ENCODE measurements at places on chromosomes 4 and X. TPM values are rescaled to one million over a fixed set of nuclear protein-coding genes. Genes with fewer than 3 reads are reported as not detected.

DNA sequence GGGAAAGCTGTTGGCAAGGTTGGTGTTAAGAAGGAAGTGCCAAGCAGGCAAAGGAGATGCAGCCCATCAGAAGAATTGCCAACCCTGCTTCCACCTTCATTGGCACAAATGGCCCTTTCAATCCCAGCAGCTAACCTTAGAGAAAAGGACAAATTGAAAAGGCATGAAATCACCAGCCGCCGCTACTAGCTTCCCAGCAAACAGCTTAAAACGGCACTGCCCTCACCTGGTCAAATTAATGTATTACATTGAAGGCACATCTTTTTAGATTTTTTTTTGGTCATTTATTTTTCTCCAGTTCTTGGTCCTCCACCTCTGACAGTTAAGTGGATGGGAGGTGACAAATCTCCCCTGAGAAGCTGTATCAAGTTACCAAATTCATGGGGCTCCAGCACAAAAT, 51.0 kb upstream of the NHSL2 start:
- H3K27ac ChIP-seq, result no peak overlapping the region
- H3K27me3 ChIP-seq, result peaks cover 29% of the 10 kb centered on the region
- H3K36me3 ChIP-seq, result no peaks in the 10 kb centered on the region

GRCh38 chr4:157075811-157076577, at the start of gene GLRB:
Gene GLRB (plus strand): TSS chr4:157076150. CDS start chr4:157078025, 1,875 bp downstream.
- peaks cover 4% of the 10 kb centered on the region for H3K36me3 ChIP-seq
- H3K27ac ChIP-seq, result peak within 1 kb of the TSS; percentile 66
- H3K4me3 ChIP-seq, result peak within 1 kb of the TSS; percentile 83

DNA sequence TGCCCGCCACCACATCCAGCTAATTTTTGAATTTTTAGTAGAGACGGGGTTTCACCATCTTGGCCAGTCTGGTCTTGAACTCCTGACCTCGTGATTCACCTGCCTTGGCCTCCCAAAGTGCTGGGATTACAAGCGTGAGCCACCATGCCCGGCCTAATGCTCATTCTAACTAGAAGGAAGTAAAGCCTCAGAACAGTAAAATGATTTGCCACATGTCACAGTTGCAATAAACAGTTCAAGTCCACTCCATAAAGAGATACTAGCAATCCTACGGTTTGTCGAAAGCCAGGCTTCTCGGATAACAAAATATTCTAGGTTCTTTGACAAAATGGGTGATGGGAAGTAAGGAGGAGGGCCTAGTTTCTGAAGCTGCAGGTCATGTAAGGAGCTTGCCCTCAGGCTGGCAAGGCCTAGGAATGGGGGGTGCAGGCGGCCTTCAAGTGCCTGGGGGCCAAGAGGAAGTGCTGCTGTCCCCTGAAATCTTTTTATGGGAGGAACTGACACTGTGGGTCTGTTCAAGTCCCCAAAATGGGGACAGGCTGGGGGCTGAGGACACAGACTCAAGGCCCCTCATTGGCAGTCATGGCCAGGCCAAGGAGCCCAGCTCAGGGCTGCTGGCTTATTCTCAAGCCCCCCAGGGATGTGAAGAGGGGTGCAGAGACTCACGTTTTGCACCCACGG, 31.8 kb upstream of the ACSL1 start:
- no peaks in the 10 kb centered on the region for H3K36me3 ChIP-seq
- H3K4me3 ChIP-seq, result no peak overlapping the region
- H3K27me3 ChIP-seq, result peaks cover 31% of the 10 kb centered on the region
- H3K4me1 ChIP-seq, result no peaks in the 10 kb centered on the region
- no peak overlapping the region for H3K27ac ChIP-seq

DNA sequence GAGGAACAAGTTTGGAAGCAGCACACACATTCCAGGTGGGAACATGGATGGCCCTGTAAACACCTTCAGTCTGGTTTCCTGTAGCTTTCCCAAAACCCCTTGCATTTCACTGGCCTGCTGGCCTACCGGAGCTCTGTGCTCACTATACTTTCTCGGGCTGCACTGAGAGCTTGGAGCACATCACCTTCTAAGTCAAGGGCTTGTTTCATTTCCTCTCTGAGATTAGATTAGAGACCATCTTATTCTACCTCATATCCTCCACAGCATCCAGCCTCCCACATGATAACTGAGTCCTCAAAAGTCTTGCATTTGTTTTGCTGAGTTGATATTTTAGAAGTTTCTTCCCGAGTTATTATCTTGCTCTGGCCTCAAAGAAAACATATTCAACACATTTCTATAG, 147.7 kb downstream of the RASL11B start:
- DNase-seq, result no peak
- no peaks in the 10 kb centered on the region for H3K27me3 ChIP-seq
- no peaks in the 10 kb centered on the region for H3K36me3 ChIP-seq

- H3K27ac ChIP-seq, result no peak overlapping the region
- H3K4me3 ChIP-seq, result no peak overlapping the region
- no peaks in the 10 kb centered on the region for H3K36me3 ChIP-seq
- peaks cover 27% of the 10 kb centered on the region for H3K27me3 ChIP-seq
- DNase-seq, result no peak
Observed at GRCh38 chr4:166312166-166312565, 439.1 kb downstream of the TLL1 start.

- no peaks in the 10 kb centered on the region for H3K27me3 ChIP-seq
- no peaks in the 10 kb centered on the region for H3K36me3 ChIP-seq
- DNase-seq, result peak; percentile 99
- H3K27ac ChIP-seq, result peak within 1 kb of the TSS; percentile 100
- H3K4me3 ChIP-seq, result peak within 1 kb of the TSS; percentile 100
Observed at GRCh38 chrX:153971450-153972367, at the start of gene HCFC1. Gene HCFC1 (minus strand): TSS chrX:153971818. CDS start chrX:153970840, 978 bp downstream.

GRCh38 chrX:3763111-3763510, 49.7 kb upstream of the PRKX start:
- peaks cover 21% of the 10 kb centered on the region for H3K27me3 ChIP-seq
- no peaks in the 10 kb centered on the region for H3K36me3 ChIP-seq
- H3K27ac ChIP-seq, result no peak overlapping the region

DNA sequence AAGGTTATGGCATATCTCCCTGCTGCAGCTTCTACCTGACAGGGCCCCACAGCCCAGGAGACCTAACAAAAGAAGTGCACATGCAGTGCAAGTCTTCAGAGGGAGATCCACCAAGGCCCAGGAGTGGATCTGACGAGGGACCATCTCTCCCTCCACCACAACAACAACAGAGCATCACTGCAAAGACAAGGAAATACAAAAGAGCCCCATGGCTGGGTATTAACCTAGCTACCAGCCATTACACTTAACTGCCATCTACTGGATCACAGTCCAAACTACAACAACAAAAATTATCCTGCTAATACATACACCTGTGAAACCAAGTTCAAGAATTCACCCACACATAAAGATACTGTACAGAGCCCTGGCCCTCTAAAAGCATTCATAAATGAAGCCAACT, 280.2 kb upstream of the SLC7A11 start:
- peaks cover 7% of the 10 kb centered on the region for H3K36me3 ChIP-seq
- no peaks in the 10 kb centered on the region for H3K4me1 ChIP-seq
- H3K4me3 ChIP-seq, result no peak overlapping the region
- no peaks in the 10 kb centered on the region for H3K27me3 ChIP-seq
- no peak for DNase-seq

DNA sequence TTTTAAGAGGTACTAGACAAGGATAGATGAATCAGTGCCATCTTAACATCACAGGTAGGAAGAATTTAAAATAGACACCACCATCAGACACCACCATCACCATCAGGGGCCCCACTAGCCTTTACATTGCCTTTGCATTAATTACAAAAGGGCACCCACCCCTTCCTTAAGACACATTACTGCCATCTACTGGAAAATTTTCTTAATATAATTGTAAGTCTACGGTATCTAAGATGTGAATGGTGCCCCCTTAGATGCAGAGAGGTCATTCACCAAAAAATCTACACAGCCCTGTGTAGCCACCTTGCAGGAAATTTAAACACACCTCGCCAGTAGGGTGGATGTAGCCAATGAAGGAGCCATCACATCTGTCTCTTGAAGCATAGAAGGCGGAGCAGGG, 184.1 kb downstream of the MID1IP1 start:
- no peaks in the 10 kb centered on the region for H3K4me1 ChIP-seq
- no peak overlapping the region for H3K4me3 ChIP-seq
- no peaks in the 10 kb centered on the region for H3K27me3 ChIP-seq
- no peak overlapping the region for H3K27ac ChIP-seq

ZFYVE28 gene
- 3.3 TPM for total RNA-seq

IL2RG gene
- not detected for total RNA-seq
